ENCODE measurements at places on chromosomes 4 and X. TPM values are rescaled to one million over a fixed set of nuclear protein-coding genes. Genes with fewer than 3 reads are reported as not detected.

CXorf65 gene
- polyA plus RNA-seq = 3.7 TPM

GRCh38 chrX:40653535-40653934 is 6.2 kb upstream of the CXorf38 start:
- no peak for DNase-seq

DNA sequence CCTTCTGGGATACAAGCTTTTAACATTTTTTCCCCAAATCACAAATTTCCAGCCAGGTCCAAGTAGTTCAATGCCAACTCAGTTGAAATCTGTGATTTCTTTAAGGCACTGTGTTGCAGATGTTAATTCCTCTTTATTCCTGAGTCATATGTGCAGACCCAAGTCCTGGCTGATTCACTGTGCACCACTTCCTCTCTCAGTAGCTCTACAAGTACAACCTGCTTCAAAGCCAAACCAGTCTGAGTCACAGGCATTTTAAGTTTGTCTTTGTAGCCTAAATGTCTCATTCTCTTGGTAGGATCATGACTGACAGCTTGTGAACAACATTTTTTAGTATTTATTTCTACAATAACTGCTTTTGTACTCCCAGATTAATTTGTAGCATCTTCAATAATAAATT is 165.6 kb upstream of the S100G start:
- no peak for DNase-seq

- DNase-seq = peak; percentile 59
Observed at GRCh38 chrX:154040863-154041262, 21.2 kb upstream of the IRAK1 start.

- DNase-seq = no peak
Observed at GRCh38 chr4:150232029-150232428, 153.8 kb downstream of the DCLK2 start.

REPS2 gene
- polyA plus RNA-seq = 2.3 TPM

- DNase-seq = no peak
Observed at GRCh38 chrX:103797691-103798090, 21.1 kb downstream of the PLP1 start.

PPARGC1A gene
- 0.63 TPM for polyA plus RNA-seq

DNAJB14 gene
- 10.8 TPM for polyA plus RNA-seq

- no peak for DNase-seq
Observed at GRCh38 chrX:24963823-24964222, 51.9 kb downstream of the ARX start.

- DNase-seq = no peak
Observed at GRCh38 chr4:115274545-115274944, 161.1 kb upstream of the NDST4 start.

- no peak for DNase-seq
Observed at GRCh38 chrX:150683536-150684146, 9.6 kb upstream of the MTMR1 start.

DNA sequence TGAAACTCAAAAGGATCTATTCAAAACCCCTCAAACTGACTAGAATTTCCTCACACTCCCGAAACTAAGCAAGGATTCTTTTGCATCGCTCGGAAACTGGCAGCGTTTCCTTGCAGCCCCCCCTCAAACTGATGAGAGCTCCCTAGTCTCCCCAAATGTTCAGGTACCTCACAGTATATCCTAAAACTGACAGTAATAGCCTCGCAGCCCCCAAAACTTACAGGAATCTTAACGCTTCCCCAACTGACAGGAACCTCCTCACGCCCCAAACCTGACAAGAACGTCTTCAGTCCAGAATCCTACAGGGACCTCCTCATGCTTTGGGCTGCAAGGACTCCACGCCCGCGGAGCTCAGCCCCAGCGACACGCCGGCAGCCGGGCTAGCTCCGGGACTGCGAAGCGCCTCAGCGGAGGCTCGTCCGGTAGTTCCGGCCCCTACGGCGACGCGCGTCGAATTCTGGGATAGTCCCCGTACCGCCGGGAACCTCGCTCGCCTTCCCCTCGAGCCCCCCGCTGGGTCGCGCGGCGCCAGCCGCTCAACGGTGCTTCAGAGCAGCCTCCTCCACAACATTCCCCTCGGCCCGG is 640 bp downstream of the PHF8 start:
- DNase-seq = peak; percentile 91

PPP2R2C gene
- 0.19 TPM for polyA plus RNA-seq

- no peak for DNase-seq
Observed at GRCh38 chr4:139817657-139818452, 152.2 kb downstream of the MGST2 start.

DNA sequence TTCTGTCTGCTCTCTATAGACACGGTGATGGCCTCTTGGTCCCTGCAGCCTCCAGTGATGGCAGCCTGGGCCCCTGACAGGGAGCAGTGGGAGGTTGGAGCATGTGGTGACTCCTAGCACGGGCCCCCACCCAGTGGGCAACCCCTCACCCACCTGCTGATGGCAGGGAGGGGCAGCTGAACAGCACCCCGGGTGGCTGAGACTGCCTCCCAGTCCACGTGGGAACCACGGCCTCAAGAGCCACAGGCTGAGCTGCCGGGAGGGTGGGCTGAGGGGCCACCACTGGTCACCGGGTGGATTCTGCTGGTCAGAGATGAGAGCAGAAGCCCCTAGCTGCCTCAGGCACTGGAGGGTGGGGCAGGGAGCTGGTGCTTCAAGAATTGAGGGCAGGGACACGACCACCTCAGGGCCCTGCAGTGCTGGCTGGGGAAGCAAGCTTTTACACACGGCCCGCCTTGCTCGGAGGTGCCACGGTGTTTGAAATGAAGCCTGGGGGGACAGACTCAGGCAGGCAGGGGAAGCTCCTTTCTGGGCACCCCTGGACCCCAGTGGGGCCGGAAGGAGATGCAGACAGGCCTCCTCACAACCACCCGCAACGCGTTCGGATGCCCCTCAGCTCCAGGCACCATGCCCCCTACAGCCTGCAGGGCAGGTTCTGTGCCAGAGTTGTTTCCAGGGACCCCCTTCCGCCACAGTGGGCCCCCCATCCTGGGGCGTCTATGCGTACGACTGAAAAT is 6.3 kb upstream of the HAUS3 start:
- DNase-seq = peak; percentile 72

SGCB gene
- polyA plus RNA-seq = 3.6 TPM

DOK7 gene
- polyA plus RNA-seq = 8.7 TPM

DNA sequence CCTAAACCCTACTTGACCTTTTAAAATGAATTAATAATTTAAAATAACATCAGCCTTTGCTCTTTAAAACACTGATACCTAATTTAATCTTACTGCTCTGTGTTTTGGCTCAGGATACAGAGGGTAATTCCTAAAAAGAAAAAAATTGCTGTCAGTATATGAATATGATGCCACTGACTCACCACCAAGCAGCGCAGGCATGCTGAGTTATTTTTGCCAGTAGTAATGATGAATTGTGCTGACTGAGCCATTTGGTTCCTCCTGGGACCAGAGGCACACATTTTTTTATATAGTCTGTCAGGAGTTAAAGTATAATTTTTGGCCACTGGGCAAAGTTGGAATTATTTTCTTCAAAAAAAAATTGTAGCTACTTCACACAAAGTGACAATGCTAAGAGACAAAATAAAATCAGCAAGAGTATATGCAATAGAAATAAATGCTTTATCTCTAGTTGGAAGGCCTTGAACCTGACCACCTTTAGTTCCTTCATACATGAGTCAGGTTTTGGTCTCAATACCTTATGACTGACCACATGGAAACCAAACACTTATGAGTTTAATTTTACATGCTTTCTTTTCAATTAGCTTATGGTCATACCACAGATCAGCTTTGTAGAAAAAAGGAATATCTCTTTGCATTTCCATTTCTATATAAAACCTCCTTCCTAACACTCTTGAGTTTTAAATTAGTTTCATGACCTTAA is 115.1 kb downstream of the PPP3CA start:
- DNase-seq = no peak

- DNase-seq = no peak
Observed at GRCh38 chr4:82930848-82931755, 30.6 kb downstream of the THAP9 start.

DNA sequence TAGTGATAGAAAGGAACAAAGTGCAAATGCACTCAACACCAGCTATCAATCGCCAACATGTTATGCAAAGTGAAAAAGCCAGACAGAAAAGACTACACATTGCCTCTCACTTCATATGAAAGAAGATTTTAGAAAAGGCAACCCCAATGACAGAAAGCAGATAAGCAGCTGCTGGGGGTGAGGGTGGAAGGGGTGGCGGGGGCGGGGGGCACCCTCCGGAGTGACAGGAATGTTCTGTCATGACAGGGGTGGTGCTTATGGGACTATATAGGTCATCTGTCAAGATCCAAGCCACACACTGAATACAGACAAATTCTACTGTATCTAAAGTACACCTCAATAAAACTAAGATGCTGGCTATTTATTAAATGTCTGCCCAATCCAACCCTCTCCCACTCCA is 10.7 kb downstream of the WDR1 start:
- DNase-seq = no peak

IL15 gene
- 32.7 TPM for polyA plus RNA-seq

DNA sequence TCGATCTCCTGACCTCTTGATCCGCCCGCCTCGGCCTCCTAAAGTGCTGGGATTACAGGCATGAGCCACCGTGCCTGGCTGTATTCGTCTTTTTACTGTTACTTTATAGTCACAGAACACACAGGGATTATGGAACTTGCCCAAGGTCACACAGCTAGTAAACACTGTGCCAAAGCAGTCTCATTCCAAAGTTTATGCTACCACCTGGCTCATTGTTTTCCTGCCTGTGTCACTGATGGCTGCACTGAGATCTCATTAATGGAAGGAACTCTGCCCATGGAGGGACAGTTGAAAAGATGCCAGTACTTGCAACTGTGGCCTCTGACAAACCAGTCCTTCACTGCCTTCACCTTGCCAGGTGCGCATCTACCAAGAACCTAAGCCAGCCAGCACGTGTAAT is 517.7 kb downstream of the BCOR start:
- no peak for DNase-seq

TLR7 gene
- polyA plus RNA-seq = 2.5 TPM
